ENCODE measurements at places on chromosomes 12 and 14.

DNA sequence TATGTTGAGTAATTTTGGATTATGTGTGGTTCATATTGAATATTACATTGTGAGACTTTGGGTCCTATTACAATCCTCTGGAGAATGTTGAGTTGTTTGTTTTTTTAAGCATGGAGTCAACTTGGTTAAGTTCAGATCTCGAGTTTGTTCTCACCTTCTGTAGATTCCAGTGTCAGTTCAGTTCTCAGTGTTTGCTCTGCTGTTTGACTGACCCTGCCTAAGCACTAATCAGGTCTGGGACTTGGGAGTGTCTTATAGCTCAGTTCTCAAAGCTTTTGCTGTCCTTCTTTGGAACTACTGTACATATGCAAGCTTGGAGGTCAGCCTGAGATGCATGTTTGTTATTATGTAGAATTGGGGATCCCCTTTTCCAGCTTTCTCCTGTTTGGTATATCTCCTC lies 63.1 kb downstream of the DIP2B start:
- DNase-seq, result no peak

- no peak for DNase-seq
Observed at GRCh38 chr14:92751819-92752218, 3.4 kb upstream of the LGMN start.

GRCh38 chr14:101418601-101419000 lies 142.7 kb upstream of the DIO3 start:
- no peak for DNase-seq

DNA sequence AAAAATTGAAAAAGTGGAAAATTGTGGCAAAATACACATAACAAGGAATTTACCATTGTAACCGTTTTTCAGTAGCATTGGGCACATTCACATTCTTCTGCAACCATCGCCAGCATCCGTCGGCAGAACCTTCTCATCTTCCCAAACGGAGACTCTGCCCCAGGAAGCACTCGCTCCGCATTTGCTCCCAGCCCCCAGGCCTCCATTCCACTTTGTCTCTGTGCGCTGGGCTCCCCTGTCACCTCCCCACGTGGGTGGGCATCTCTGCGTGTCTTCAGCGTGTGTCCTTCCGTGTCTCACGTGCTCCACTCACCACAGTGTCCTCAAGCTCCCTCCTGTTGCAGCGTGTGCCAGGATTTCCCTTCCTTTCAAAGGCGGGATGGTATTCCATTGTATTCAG lies 9.9 kb downstream of the GPR132 start:
- no peak for DNase-seq

DNA sequence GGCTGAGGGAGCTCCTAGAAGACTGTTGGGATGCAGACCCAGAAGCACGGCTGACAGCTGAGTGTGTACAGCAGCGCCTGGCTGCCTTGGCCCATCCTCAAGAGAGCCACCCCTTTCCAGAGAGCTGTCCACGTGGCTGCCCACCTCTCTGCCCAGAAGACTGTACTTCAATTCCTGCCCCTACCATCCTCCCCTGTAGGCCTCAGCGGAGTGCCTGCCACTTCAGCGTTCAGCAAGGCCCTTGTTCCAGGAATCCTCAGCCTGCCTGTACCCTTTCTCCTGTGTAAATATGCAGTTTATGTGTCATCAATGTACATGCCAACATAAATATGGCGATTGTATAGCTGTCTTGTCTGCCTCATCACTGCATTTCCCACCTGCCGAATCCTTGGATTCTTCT lies 7.5 kb downstream of the AMHR2 start:
- no peak for DNase-seq

- DNase-seq, result no peak
Observed at GRCh38 chr14:50667684-50667995, 466 bp downstream of the SAV1 start.

GRCh38 chr12:132597333-132598316 lies 12.8 kb downstream of the LRCOL1 start:
- DNase-seq, result no peak

DNA sequence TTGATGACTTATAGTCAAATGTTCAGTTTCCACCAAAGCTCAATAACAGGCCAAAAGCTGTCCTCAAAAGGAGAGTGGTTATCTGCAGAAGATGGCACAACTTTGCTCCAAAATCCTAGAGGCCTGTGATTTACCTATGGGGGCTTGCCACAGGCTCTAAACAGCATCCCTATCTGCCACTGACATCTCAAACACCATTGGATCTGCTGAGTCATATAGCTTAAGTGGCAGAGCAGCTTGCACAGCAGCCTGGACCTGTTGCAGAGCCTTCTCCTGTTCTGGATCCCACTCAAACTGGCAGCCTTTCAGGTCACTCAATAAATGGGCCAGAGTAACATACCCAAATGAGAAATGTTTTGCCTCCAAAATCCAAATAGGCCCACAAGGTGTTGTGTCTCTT lies 60.6 kb upstream of the NAA30 start:
- DNase-seq, result no peak

GRCh38 chr12:52155048-52155868 lies 36.6 kb downstream of the KRT80 start:
- DNase-seq, result no peak

DNA sequence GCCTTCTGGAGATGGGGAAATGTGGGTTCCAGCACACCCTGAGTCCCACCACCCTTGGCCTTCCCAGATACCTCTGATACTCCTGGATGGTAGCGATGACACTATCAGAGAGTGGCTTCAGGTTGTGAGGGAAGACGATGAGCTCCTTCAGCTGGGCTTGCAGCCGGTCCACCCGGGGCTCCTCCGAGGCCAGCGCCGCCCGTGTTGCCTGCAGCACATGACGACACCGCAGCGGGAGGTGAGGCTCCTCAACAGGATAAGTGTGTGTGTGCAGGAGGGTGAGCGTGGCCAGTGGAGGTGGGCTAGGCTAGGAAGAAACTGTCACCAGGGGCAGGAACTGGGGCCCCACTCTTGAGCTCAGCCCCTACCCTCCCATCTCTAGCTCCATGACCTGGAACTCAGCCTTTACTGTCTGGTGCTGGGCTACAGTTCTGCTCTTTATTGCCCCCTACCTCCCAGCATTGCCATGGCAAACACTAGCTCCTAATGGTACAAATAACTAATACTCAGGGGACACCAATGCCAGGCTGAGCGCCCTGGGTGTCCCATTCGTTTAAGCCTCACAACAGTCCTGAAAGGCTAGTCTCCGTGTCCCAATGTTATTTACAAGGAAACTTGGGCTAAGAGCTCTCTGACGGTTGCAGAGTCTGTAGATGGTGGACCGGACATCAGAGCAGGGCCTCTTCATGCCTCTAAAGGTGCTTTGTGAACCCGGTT lies 64.1 kb downstream of the SYNE3 start:
- no peak for DNase-seq

- DNase-seq, result no peak
Observed at GRCh38 chr12:38886064-38886463, 19.3 kb downstream of the CPNE8 start.

DNA sequence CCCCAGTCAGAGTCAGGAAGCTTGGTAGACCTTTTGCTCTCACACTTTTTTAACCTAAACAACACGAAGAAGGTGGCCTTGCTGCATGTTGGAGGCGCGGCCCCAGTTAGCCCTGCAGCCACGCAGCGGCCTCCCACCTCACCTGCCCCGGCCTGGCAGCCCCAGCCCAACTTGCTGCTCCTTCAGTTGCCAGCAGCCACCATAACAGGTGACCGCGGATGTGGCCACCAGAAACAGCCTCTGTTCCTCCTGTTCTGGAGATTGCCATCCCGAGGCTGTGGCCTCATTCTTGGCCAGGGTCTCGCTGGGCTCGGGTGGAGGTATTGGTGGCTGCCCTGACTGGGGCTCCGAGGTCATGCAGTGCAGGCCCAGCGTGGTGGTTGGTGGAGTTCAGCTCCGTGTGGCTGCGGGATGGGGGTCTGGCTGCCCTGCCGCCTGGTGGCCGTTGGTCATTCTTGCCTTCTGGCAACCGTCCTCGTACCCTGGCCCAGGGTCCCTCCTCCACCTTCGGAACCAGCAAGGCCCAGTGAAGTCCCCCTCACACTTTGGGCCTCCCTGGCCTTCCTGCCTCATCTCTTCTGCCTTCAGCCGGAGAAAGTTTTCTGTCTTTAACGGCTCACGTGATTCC lies 20.7 kb upstream of the TEX22 start:
- no peak for DNase-seq

DNA sequence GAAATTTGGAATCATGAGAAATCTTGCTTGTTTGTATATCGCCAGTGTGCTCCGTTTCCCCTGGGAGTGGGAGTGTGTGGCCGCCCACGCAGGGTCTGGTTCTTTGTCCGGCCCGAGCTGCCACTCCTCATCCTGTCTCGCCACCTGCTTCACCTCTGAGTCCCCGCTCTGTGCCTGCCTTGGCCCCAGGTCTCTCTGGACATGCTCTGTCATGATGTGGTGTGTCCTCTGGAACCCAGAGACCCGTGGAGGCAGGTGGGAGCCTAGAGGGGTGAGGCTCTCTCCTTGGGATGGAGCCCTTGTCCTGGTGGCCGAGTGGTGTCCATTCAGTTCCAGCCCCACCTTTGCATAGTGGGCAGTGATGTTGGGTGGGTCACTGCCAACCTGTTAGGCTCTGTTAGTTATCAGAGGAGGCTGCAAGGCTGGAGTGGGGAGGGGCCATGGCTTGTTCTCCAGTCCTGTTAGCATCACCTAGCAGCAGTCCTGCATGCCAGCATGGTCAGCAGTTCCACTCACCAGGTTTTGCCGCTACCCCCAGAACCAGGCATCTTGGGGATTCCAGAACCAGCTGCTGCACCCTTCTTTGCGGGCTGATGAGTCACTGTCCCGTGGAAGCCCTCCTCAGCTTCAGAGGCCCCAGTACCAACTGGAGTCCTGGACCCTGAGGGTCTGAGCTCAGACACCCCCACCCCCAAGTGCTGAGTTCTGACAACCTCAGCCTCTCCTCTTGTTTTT lies 76.5 kb downstream of the EP400 start:
- DNase-seq, result no peak

DNA sequence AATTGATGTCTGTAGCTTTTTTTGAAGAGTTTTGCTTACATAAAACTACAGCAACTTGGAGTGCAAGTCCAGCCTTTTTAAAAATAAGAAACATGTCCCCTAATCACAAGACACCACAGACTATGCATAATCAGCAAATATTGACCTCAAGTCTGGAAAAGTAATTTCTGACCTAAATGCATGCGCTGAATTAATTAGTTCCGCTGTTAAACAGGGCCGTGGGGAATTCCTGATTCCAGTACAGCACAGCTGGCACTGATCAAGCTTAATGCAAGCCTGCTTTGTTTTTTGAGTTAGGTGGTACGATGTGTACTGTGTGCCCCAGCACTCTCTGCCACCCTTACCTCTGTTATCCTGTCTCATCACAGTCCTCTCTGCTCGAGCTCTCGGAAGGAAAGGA lies 9.2 kb downstream of the MLH3 start:
- no peak for DNase-seq

- no peak for DNase-seq
Observed at GRCh38 chr12:77031745-77032144, 33.6 kb downstream of the E2F7 start.

GRCh38 chr14:98242903-98243302 lies 1029.1 kb downstream of the BCL11B start:
- no peak for DNase-seq

- no peak for DNase-seq
Observed at GRCh38 chr14:54671537-54671936, 104.6 kb downstream of the SAMD4A start.

DNA sequence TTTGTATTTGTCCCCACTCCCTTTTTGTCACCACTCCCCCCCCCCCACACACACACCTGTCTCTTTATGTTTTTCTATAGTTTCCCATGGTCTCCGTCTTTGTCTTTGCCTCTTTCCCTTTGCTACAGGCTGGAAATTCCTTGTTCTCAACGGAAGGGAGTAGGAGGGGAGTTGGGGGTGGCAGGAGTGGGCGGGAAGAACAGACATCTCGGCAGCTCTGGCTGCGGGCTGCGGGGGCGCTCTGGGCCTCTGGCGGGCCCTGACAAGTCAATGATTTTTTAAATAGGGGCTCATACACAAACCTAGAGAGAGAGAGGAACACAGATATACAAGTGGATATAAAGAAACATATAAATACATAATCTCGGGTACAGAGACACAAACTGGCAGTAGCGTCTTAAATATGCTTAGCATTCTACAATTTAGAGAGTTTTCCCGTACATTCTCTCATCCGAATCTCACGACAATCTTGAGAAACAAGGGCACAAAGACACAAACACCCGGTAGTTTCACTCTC lies 2.4 kb upstream of the NAB2 start:
- peak; percentile 42 for DNase-seq

- DNase-seq, result no peak
Observed at GRCh38 chr14:89131004-89131750, 285.9 kb downstream of the FOXN3 start.

DNA sequence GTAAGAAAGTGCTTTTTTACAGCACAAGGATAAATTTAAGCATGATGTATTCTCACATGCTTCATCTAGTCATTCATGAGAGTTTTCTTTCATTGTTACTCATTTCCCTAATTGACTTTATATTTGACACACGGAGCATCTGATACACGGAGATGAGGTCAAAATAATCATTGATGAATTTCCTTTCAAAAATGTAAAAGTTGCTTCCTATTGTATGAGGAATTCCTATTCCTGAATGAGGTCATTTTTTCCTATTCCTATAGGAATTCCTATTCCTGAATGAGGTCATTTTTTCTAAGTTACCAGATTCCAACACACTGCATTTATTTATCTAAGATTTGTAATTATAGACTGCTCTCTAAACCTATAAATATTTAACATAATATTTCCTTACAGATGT lies 316.7 kb upstream of the KITLG start:
- no peak for DNase-seq

DNA sequence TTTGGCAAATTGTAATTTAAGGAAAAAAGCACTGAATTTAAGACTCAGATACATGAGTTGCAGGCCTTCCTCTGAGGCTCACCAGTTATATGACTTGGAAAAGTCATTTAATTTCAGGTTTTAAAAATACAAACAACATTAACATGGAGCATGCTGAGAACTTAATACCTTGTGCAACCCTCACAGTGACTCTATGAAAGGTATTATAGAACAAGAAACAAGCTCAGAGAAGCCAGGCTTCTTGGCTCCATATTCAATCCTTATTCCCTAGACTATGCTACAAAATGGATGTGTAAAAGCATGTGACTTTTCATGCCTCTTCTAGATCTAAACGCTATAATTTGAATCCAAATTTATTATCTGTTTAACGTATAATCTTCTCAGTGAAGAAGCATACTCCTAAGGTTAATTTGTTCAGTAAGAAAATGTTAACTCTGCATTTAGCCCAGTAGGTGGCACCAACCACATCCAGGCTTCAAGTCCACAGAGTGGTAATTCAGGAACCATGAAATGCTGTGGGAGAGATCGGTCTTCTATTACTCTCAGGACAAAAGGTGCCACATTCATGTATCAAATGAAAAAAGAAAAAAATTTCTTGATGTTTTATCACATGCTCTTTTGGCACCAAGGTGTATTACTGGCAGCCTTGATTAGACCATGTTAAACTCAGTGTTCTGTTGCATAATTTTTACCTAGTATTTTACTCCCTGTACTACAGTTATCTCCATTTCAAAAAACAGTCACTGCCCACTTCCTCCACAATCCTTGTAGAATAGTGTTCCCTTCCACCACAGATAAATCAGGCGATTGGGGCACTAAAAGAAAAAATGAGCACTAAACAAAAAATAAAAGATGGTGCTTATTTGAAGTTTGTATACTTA lies 9.3 kb downstream of the CCDC196 start:
- DNase-seq, result no peak

- DNase-seq, result no peak
Observed at GRCh38 chr14:66746316-66747006, 238.5 kb downstream of the GPHN start.

Data from stimulated activated CD8-positive, alpha-beta memory T cell treated with anti-CD3 and anti-CD28 coated beads, Interleukin-4, amount 100 ng/mL, for 4 hours (primary cell).